ENCODE measurements at places on chromosomes 3 and 15. TPM values are rescaled to one million over a fixed set of nuclear protein-coding genes. Genes with fewer than 3 reads are reported as not detected.

GRCh38 chr3:53616321-53616720, 121.9 kb downstream of the CACNA1D start:
- no peaks in the 10 kb centered on the region for H3K4me1 ChIP-seq
- H3K27ac ChIP-seq, result no peak overlapping the region
- no peaks in the 10 kb centered on the region for H3K36me3 ChIP-seq
- no peak overlapping the region for H3K4me3 ChIP-seq
- H3K27me3 ChIP-seq, result no peaks in the 10 kb centered on the region

The TGFBR2 gene
- total RNA-seq, result 281 TPM

GRCh38 chr3:157318639-157319288, 117.9 kb upstream of the PTX3 start:
- no peak overlapping the region for H3K4me3 ChIP-seq
- DNase-seq, result no peak
- H3K27me3 ChIP-seq, result no peaks in the 10 kb centered on the region
- H3K27ac ChIP-seq, result no peak overlapping the region

The GOLGA8J gene
- total RNA-seq, result 0.44 TPM
